ENCODE measurements at places on chromosomes 7 and 10.

GRCh38 chr10:17169803-17170202 is 31.7 kb downstream of the TRDMT1 start:
- DNase-seq, result no peak

DNA sequence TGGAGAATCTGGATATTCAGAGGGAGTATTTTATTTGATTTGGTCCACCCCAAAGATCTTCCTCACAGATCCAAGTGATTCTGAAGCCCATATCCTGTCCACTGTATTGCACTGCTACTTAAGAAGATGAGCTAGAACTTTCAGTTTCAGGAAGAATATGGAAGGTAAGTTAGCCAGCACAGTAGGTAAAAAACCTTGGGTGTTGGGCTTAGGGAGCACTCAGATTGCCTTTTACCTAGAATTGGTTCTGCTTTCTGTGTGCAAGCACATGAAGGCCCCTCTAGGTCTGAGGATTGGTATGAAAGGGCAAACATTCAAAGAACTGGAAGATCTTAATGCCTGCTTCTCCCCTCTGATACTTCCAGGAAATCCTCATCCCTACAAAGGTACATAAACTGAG is 146.7 kb upstream of the COL1A2 start:
- no peak for DNase-seq

GRCh38 chr10:124378881-124379471 is 39.7 kb downstream of the OAT start:
- no peak for DNase-seq

- DNase-seq, result no peak
Measured at GRCh38 chr10:86744067-86744725, 12.2 kb upstream of the BMPR1A start.

DNA sequence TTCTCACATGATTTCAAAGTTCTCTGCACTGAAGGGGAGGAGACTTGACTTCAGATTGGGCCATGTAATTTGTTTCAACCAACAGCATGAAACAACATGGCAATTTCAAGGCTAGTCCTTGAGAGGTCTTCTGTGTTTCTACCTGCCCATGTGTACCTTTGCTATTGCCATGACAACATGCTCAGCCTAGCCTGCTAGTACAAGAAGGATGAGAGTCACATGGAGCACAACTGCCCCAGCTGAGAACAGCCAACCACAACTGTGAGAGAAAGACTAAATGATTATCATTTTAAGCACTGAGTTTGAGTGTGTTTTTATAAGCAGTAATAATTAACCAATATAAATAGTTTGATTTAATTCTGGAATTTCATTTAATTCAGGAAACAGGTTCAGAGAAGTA is 41.9 kb downstream of the ANKMY2 start:
- DNase-seq, result no peak

GRCh38 chr10:89122433-89123051 is 84.6 kb downstream of the CH25H start:
- DNase-seq, result peak; percentile 49

DNA sequence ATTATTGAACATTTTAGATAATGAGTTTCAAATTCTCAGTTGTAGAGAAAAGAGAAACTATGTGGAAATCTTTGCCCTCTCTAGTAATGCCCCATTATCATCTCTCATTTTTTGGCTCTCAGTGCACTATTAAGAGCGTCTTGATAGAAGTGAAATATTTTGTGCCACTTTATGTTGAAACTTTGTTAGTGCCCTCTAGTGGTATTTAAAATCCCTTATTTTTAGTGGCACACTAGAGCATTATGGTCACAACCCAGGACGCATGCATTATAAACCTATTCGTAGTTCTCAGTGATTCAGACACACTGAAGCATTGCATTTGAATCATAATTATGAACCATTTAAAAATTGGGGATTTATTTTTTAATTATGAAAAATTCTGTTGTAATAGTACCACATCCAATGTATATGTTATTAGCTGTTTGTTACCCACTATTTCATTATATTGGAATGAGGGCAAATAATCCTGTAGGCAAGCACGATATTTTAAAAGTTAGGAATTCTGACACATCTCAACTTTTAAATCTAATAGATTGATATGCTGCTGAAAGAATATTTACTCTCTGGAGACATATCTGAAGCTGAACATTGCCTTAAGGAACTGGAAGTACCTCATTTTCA is 21.9 kb downstream of the PDCD4 start:
- peak; percentile 86 for DNase-seq

DNA sequence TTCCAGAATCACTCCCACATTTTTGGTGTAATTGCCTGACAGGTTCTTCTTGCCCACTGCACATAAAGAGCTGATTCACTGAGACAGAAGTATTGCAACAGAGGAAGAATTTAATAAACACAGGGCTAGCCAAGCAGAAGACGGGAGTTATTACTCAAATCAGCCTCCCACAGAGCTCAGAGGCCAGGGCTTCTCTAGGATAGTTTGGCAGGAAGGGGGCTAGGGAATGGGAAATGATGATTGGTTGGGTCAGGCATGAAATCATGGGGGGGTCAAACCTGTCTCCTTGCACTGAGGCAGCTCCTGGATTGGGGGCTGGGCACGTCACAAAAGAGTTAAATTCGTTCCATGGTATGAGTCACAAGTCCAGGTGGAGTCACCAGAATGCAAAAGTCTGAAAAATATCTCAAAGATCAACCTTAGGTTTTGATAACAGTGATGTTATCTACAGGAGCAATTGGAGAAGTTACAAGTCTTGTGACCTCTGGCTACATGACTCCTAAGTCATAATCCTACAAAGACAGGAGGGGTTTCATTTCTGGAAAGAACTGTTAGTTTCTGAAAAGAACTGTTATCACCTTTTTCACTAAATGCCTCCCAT is 30.2 kb upstream of the ERCC6 start:
- DNase-seq, result no peak

DNA sequence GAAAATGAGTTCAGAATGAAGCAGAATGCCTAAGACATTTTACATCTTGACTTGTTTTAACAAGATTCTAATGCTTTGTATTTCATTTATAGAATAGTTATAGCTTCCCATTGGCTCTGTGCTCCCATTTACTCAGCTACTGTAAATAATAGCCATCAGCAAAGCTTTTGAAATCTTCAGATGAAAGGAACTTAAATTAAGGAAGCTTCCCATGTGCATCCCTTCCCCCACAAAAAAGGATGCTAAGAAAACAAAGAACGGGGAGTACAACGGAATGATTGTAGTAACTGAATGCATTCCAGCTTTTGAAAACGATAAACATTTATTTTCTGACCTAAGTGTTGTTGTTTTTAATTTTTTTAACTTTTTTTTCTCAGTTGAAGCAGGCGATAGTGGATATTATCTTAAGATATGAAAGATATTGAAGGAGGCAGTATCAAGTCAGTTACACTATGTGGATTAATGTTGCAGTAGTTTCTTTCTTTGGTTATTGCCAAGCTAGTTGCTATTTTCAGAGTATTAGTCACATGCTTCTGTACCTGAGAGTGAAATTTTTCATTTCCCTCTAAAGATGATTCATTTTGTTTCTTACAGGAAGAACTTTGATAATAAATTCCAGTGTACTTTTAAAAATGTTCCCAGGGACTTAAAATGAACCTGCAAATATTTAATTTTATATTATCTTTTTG is 129.2 kb downstream of the KCND2 start:
- peak; percentile 4 for DNase-seq

DNA sequence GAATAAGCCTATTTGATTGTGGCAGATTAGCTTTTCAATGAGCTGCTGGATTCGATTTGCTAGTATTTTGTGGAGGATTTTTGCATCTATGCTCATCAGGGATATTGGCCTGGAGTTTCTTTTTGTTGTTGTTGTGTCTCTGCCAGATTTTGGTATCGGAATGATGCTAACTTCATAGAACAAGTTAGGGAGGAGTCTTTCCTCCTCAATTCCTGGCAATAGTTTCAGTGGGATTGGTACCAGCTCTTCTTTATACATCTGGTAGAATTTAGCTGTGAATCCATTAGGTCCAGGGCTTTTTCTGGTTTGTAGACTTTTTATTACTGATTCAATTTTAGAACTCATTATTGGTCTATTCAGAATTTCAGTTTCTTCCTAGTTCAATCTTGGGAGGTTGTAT is 43.4 kb upstream of the KLF14 start:
- no peak for DNase-seq

DNA sequence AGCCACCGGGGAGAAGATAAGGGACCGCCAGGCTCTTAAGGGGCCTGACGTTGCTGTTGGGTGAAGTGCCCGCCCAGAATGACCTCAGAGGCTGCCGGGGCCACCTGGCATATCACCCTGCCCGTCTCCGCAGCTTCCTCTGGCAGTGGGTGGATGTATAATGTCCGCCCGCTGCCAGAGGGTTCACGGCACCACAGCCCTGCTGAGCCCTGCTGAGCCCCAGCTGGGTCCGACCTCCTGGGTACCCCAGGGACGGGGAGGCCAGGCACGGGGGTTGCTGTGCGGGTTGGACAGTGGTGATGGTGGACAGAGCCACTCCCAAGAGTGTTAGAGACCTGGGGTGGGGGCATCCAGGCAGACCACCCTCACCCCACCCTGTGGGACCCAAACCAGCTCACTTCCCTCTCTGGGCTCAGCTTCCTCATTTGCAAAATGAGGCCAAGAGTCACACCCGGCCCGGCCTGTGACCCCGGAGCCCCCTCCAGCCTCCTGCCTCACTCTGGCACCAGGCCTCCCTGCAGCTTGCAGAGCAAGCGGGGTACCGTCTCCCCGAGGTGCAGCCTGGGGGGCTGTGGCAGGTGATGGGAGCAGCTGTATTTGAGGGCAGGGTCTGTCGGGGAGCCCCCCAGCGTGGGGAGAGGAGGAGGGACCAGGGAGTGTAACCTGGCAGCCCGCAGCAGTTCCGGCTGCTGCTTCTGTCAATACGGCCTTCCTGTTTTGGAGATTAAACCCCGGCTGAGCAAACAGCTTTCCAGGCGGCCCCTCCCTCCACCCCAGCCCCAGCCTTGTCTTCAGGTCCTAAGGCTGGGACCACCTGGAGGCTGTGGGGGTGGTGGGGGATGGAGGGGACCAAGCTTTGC is 8.4 kb upstream of the LFNG start:
- DNase-seq, result peak; percentile 13

DNA sequence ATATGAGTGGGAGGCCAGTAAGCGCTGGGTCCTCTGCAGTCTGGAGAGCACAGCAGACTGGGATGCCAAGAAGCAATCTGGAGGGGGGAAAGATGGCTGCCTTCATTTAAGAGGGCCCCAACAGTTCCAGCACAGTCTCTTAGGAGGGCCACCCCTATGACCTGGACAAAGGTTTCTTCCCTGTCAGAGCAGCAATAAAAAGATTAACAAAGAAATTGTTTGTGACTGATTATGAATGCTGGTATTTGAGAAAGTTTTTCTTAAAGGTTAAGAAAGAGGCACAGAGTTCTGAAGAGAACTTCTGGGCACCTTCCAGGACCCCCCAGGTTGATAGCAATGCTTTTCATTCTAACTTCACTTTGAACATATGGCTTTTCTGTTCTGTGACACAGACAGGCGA is 52.3 kb downstream of the CYP26A1 start:
- DNase-seq, result no peak

- DNase-seq, result no peak
Measured at GRCh38 chr7:85725026-85725425, 538.2 kb upstream of the SEMA3D start.

DNA sequence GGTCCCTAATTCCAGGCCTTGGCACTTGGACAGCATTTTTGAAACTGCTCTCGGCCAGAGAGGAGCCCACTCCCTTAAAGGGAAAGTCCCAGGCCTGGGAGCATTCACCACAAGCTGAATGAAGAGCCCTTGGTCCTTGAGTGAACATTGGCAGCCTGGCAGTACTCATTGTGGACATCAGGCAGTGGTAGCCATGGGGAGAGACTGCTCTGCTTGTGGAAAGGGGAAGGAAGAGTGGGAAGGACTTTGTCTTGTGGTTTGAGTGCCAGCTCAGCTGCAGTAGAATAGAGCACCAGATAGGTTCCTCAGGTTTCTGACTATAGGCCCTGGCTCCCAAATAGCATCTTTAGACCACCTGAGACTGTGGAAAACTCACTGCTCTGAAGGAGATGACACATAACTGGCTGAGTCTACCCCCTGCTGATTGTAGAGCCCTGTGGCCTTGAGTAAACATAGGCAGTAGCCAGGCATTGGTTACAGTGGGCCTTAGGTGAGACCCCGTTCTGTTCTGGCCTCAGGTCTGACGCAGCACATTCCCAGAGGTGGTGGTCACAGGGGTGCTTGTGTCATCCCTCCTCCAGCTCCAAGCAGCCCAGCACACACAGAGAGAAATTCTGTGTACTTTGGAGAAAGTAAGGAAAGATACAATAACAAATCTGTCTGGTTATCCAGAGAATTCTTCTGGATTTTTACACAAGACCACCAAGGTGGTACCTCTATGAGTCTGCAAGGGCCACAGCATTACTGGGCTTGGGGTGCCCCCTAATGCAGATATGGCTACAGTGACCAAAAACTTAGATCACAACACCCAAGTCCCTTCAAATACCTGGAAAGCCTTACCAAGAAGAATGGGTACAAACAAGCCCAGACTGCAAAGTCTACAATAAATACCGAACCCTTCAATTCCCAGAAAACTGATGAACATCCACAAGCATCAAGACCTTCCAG is 153.8 kb downstream of the GNAI1 start:
- DNase-seq, result peak; percentile 36

DNA sequence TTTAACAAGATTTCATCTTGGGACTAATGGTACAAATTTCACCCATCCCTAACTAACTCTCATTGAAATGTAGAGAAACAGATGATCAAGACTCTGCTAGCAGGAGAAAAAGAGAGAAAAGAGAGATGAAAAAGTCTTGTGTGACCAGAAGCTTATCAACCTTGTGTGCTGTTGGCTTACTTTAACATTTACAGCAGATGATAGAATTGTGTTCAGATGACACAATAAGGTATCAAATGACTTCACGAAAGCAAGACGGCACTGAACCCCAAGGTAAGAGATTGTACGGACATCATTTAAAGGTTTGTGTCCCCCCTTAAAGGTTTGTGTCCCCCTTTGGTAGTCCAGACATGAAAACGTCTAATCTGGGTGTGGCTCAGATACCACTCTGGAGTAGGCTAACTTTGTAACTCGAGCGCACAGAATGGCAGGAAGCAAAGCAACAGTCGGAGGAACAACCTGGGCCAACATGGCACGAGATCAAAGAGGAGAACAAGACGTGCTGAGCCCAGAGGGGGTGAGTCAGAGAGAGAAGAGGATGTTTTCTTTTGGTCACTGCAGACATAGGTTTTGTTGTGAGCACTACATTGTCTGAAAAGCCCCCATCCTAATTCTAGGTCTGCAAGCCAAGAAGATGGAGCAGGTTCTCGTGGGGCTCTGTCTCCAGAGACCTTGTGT is 10.4 kb upstream of the LMBR1 start:
- no peak for DNase-seq

- no peak for DNase-seq
Measured at GRCh38 chr10:25934621-25935139, 651 bp downstream of the MYO3A start.
